Amygdala (tissue), 56 donors: ENCODE measurements at places on chromosomes 3 and 15.

GRCh38 chr3:47024932-47025331 is 45.5 kb downstream of the NBEAL2 start:
- DNase-seq: no peak

- no peak for DNase-seq
Observed at GRCh38 chr3:188299068-188299467, 145.1 kb downstream of the LPP start.

DNA sequence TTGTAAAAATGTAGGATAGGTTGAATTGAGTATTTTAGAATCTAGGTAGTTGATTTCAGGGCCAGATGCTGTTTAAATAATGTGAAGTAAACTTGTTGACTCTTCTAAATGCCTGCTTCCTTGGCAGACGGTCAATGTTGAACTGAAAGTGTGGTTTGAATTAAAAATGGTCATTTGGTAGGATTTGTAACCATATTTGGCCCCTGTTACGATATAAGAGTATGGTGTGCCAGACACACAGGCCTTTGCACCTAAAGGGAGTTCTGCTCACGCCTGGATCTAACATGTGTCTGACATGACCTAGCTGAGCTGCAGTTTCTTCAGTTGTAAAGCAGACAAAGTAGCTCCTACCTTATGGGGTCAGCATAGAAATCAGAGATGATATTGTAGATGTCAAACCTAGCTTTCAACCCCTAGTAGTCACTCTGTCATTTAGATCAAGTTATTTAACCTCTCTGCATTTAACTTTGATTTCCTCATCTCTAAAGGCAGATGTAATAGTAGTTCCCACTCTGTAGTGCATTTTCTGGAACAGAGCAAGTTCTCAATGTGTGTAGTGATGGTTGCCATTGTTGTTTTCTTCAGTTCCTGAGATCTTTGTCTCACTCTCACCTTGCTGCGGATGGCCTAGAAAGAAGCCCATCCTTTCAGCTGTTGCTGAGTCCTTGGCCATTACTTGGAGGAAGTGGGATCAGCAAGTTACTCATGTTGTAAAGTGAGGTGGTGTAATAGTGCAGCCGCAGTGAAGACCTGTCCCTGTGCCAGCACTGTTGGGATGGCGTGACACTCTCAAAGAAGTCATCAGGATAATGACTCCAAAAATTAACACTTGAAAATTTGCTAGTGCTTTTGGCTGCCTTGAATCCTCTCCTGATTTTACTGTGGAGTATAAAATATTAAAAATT is 90.2 kb downstream of the GHSR start:
- DNase-seq: no peak

- DNase-seq: no peak
Observed at GRCh38 chr3:16798738-16799137, 86.0 kb upstream of the PLCL2 start.

GRCh38 chr15:66925721-66926120 is 139.7 kb upstream of the SMAD3 start:
- DNase-seq: no peak

DNA sequence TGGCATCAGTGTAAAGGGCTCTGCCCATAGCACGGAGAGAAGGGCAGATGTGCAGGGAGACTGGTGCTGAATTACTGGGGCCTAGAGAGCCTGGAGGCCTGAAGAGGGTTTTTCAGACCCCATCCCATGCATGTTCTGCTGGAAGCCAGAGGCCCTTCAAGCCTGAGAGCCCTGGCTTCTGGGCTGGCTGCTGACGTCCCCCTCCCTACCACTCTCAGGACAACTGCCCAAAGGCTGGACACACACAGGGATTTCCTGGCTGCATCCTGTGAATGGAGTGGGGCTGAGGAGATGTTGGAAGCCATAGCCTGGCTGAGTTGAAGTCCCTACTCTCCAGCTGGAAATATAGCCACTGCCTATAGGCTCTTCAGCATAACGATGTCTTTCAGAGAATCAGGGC is 16.9 kb upstream of the DOCK3 start:
- no peak for DNase-seq

- no peak for DNase-seq
Observed at GRCh38 chr3:160343132-160343531, 55.9 kb downstream of the IFT80 start.

GRCh38 chr3:124318014-124318413 is 326.1 kb upstream of the ROPN1 start:
- no peak for DNase-seq

DNA sequence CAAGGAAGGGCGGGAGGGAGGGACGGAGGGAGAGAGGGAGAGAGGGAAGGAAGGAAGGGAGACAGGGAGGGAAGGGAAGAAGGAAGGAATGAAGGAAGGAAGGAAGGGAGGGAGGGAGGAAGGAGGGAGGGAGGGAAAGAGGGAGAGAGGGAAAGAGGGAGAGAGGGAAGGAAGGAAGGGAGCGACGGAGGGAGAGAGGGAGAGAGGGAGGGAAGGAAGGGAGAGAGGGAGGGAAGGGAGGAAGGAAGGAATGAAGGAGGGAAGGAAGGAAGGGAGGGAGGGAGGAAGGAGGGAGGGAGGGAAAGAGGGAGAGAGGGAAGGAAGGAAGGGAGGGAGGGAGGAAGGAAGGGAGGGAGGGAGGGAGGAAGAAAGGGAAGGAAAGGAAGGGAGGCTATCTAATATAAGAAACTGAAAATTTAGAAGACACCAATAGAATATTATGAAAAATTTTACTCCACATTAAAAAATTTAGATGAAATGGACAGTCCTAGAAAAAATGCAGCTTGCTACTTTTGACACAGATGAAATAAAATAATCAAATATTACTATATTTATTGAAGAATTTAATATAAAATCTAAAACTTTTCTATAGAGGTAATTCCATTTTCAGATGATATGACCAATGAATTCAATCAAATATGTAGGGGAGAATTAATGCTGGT is 280.3 kb upstream of the SLITRK3 start:
- no peak for DNase-seq

DNA sequence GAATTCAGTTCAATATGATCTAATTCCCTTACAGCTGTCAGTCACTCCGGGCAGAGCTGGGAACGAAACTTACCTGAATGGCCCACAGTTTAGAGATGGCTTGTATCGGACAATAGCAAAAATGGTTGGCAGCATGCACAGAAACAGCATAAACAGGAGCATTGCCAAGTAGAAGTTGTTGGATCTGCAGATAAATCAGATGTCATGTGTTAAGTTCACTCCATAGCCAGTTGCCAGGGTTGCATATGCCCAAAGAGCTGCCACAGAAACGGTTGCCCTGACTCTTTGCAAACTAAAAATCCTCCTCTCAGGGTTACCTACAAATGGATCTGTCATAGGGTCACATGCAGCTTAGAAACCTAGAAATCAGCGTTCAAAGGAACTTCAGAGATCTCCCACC is 15.4 kb upstream of the STARD5 start:
- no peak for DNase-seq
